ENCODE measurements at places on chromosomes 2 and 18.

- peak; percentile 24 for DNase-seq
Observed at GRCh38 chr18:2302628-2303516, 268.4 kb downstream of the METTL4 start.

- DNase-seq = no peak
Observed at GRCh38 chr2:240618776-240619175, 6.5 kb upstream of the GPR35 start.

DNA sequence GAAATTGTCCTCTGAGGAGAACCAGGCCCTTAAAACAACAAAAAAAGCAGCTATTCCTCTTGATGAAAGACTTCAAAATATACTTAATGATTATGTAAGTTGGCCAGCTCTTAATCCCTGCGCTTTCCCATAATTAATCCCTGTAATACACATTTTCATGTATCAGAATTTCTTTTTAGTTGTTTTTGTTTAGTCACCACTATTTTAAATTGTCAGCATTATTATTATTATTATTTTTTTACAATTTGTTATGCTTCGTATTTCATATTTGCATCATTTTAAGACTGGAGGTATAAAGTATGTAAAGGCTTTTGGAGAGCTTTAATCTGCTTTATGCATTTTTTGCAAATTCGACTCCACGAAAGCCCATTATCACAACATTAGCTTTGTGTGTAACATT lies 152.9 kb downstream of the ACOXL start:
- DNase-seq = no peak

GRCh38 chr2:47007826-47008225 lies 92.2 kb upstream of the MCFD2 start:
- no peak for DNase-seq

DNA sequence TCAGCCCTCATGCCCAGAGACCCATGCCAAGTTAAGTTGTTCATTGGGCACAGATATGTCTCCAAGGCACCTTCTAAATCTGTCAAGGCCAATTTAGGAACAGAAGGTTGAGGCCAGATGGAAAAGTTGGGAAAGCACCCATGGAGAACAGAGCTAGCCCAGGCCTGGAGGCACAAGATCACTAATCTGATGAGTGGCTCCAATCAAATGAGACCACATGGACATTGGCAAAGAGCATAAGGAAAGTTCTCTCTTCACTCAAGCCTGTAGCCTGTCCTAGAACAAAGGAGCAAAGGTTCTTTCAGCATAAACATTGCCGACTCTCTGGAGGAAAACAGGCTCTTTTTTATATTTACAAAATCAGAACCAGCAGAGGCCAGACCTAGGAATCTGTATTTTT lies 154.8 kb downstream of the RNF152 start:
- DNase-seq = no peak

DNA sequence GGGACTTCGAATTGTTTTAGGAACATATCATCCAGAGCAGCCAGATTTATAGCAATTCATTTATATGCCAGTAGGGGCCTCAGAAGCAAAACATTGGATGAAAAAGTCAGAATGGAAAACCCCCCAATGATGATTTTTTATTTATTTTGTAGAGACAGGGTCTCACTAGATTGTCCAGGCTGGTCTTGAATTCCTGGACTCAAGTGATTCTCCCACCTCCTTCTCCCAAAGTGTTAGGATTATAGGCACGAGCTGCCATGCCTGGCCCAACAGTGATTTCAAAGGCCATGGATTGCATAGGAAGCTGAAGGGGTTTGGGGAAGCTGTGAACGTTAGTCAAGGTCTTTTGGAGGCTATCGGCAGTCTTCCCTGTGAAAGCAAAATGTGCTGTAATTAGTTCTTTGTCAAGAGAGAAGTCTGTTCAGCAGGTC lies 21.9 kb upstream of the MCFD2 start:
- peak; percentile 44 for DNase-seq

GRCh38 chr2:40325116-40325515 lies 126.8 kb downstream of the SLC8A1 start:
- no peak for DNase-seq

DNA sequence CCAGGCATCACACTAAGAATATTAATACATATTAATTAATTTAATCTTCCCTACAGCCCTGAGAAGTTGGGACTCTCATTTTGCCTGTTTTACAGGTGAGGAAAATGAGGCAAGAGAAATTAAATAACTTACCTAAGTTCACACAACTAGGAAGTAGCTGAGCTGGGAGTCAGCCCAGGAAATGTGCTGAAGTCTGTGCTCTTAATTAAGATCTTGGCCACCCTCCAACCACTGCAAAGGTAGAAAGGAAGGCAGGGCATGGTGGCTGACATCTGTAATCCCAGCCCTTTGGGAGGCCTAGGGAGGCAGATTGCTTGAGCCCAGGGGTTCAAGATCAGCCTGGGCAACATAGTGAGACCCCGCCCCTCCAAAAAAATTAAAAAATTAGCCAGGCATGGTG lies 12.9 kb upstream of the MGAT4A start:
- no peak for DNase-seq

DNA sequence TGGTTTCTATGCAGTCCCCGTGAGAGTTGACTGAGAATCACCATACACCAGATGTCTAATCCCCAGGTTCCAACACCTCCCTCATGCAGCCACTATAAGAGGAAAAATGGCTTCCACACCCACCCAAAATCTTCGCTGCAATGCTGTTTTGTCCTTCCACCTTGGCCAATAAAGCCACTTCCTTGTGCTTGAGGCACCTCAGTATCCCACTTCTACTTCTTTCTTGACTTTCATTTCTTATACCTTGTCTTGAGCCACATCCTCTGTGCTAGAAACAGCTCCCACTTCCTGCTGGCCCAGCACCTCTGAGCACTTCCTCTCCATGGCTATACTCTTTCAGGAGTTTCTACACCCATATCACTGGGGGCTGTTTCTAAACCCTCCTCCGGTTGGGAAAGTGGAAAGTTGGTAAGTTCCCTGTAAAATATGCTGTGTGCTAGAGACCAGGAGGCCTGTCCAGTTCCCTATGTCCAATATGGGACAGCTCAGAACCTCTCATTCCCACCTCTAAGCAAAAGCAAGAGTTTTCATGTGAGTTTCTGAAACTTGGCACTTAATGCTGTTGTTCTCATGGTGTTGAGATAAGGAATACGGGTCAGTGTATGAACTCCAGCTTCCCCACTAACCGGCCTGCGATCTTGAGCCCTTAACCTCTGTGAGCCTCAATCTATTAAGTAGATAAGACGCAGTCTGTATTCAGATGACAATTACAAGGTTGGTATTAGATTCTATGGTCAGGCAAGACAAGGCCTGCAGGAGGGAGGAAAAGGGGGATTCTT lies 209.1 kb upstream of the ID2 start:
- no peak for DNase-seq

DNA sequence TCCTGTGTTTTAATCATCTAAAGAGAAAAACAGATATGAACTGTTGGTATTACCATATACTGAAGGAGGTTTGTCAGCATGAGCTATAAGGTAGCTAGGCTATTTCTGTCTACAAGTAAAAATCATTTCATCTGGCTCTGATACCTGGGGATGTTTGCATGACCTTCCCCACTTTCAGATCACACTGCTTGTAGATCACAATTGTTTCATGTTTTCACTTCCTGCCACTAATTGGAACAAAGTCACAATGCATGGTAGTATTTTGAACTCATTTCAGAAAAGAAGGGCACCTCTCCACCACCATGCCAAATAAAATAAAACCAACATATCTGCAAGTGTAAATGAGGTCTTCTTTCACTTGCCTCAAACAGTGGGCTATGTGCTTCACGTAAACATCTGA lies 37.8 kb downstream of the NYAP2 start:
- no peak for DNase-seq

- peak; percentile 79 for DNase-seq
Observed at GRCh38 chr2:70143314-70144150, 47.3 kb downstream of the C2orf42 start.

DNA sequence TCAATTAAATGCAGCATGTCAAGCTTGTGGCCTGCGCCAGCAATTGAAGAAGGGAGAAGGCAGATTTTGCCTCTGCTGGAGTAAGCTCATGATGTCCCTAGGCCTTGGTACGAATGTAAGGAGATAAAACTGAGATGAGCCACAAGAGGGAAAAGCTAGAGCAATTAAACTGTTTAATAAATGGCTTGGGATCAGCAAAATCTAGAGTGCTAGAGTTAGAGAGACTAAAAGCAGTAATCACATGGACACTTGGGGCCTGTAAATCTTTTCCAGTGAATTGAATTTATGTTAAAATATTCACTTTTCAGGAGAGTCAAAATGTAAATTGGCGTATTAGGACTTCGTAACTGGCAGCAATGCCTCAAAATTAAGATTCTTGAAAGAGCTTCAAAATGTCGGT lies 86.2 kb downstream of the CDK15 start:
- DNase-seq = no peak

- DNase-seq = peak; percentile 65
Observed at GRCh38 chr18:45197526-45197970, 417.7 kb upstream of the SLC14A2 start.

GRCh38 chr2:108363024-108363907 lies 14.5 kb upstream of the SULT1C4 start:
- DNase-seq = peak; percentile 34

- no peak for DNase-seq
Observed at GRCh38 chr2:239898292-239898925, 126.7 kb downstream of the NDUFA10 start.

- DNase-seq = peak; percentile 16
Observed at GRCh38 chr2:233974530-233975071, 57.4 kb downstream of the TRPM8 start.

GRCh38 chr2:133667085-133667484 lies 98.8 kb upstream of the NCKAP5 start:
- no peak for DNase-seq

DNA sequence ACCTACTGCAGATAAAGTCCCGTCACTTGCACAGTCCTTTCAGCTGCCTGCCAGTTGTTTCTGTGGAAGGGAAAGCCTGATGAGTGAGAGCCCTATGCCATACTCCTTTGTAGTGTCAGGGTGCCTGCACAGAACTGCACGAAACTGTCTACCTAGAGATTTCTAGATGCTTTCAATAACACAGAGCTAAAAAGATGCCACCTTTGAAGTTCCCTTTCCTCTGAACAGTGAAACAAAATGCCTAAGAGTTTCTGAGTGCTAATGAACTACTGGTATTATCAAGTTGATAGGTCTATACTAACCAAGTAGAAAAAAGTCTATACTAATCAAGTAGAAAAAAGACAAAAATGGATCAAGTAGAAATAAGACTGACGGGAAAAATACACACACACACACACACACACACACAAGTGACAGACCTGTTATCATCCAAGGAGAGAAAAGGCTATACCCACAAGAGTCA lies 79.0 kb downstream of the TLK1 start:
- no peak for DNase-seq

GRCh38 chr2:36002941-36003340 lies 352.6 kb upstream of the CRIM1 start:
- peak; percentile 52 for DNase-seq

DNA sequence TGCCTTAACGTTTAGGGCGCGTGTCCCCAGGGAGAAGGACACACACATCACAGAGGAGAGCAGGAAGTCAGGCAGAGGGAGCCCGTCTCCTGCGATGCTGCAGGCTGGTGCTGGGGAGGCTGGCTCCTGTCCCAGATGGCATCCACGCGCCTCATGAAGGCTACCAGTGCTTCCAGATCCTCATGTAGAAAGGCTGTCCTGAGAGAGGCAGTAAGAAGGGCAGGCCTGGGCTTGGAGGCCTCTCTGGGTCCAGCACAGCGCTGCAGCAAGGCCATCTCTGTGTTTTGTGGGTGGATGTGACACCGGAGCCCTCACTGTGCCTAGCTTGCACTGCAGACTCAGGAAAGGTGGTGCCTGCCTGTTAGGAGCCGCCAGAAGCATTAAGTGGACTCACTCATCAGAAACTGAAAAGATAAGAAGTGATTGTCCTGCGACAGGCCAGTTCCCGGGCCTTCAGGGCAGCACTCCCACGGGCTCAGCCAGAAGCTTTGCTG lies 62.7 kb downstream of the FAM168B start:
- no peak for DNase-seq

DNA sequence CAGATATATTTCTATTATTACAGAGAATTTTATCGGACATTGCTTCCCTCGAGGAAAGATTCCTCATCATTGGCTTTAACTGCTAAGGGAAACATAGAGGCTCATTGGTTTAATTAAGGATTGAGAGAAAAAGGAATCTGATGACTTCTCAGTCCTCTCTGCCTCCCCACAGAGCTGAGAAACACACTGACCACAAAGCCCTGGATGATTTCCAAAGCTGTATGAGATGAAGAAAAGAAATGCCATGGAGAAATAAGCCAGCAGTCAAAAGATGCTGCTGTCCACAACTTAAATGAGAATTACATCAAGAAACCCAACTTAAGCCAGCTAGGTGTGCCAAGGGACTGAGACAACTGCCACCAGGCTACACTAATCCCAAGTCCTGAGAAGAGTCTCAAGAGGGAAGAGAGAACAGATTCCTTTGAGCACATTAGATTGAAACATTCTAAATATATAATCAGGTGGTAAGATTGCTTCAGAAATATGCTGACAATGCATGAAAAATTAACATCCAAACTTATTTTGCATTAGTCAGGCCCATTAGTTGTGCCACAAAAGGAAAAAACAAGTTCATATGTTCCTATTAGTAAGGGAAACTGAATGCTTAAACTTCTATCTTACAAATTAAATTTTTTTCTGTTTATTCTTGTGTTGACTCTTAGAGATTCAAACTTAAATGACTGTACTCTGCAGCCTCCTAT lies 308.1 kb upstream of the CYRIA start:
- peak; percentile 45 for DNase-seq

DNA sequence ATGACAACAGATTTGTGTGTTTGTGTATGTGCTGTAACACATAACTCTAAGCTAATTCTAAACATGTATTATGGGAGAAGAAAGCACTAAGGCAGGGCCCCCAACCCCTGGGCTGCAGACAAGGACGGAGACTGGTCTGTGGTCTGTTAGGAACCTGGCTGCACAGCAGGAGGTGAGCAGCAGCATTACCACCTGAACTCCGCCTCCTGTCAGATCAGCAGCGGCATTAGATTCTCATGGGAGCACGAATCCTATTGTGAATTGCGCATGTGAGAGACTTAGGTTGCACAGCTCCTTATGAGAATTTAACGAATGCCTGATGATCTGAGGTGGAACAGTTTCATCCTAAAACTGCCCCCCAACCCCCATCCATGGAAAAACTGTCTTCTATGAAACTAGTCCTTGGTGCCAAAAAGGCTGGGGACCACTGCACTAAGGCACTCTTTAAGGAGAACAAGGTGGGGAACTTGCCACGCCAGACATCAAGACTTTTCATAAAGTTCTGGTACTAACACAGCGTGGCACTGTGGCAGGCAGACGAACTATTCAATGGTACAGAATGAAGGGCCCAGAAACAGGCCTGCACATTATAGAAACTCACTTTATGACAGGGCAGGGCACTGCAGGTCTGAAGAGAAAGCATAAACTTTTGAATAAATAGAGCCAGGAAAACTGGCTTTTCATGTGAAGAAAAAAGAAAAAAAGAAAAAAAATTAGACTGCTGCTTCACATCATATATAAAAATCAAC lies 14.0 kb downstream of the REEP1 start:
- no peak for DNase-seq
